Mucosa of gallbladder (tissue), 1 donor: ENCODE measurements at places on chromosomes 4 and X.

GRCh38 chr4:38723726-38724474, 58.9 kb downstream of the TLR10 start:
- DNase-seq = no peak

- DNase-seq = no peak
These were observed 494.1 kb downstream of the GABRG1 start for GRCh38 chr4:45629717-45630116.

GRCh38 chrX:110015032-110015431, 12.1 kb downstream of the TMEM164 start:
- DNase-seq = no peak

- DNase-seq = no peak
These were observed 41.0 kb upstream of the SORBS2 start for GRCh38 chr4:185852961-185853360.

DNA sequence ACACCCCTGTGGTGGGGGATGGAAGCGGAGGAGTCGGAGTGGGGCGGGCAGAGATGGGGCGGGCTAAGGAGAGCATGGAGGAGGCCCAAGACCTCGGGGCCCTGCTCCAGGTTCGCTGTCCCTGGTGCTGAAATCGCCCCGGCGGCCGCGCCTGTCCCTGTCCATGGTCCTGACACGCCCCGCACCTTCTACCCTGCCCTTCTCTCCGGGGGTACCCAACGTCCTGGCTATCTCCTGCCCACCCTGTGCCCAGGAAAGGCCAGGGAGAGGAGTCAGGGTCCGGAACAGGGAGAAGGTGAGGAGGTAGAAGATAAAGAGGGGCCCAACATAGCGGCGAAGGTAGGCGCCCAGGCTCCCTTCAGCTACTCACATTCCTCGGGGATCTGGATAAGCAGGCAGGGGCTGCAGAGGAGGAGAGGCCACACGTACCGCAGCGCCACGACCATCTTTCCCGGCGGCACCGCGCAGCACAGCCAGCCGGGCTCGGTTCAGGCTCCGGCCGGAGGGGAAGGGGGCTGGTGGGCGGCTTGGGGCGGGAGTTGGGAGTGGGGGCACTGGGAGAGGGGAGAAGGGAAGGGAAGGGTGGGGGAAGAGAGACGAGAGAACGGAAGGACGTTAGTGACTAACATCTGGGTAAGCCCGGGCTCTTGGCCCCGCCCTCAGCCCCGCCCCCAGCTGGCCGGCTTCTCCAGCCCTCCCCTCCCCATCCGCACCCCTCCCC, 10.4 kb downstream of the L1CAM start:
- peak; percentile 51 for DNase-seq

- DNase-seq = no peak
These were observed 23.0 kb downstream of the SH3D19 start for GRCh38 chr4:151302432-151302831.

DNA sequence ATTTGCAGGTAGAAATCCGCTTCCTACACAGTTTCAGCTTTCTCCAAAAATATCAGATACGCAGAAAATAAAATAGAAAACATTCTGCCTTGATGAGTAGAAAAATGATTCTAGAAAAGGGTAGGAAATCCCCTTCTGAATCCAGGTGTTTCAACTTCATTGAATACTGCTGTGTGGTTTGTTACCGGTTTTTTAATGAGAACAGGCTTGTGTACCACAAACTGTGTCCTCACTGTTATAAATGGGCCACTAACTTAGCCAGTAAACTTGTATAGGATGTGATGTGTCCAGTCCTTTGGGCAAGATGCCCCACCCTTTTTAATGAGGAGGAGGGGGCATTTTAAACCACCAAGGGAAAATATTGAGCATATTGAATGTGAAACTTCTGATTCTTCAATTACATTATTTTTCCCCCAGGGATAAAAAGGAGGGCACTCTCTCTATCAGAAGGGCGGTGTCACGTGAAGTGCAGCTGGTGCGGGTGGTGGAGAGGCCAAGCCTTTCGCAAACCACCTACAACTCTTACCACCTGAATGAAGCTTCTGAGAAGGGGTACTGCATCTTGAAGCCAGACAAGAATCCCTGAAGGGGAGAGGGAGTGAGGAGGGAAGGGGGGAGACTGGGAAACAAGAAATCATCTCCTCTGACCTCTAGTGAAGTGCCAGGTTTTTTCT, 4.5 kb downstream of the CXXC4 start:
- DNase-seq = no peak

- DNase-seq = no peak
These were observed 17.5 kb downstream of the MAGEA9B start for GRCh38 chrX:149569770-149570169.

DNA sequence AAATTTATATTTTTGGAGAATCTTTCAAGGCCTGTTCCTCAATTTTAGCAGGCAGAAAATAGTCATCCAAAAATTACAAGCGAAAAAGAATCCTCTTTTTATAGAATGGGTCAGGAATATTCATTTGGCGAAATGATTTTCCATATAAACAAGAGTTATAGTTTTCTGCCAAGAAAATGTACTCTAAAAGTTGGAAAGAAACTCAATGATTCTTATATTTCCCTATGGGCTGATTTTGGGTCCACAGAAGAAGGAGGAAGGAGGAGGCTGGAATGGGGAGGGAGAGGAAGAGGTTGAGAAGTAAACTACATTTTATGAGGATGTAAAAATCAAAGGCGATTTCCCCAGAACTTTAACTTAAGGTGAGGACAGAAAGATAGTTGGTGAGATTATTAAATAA, 159.3 kb downstream of the DCAF12L1 start:
- no peak for DNase-seq

GRCh38 chr4:77015390-77015789, 60.4 kb downstream of the CCNI start:
- DNase-seq = no peak

DNA sequence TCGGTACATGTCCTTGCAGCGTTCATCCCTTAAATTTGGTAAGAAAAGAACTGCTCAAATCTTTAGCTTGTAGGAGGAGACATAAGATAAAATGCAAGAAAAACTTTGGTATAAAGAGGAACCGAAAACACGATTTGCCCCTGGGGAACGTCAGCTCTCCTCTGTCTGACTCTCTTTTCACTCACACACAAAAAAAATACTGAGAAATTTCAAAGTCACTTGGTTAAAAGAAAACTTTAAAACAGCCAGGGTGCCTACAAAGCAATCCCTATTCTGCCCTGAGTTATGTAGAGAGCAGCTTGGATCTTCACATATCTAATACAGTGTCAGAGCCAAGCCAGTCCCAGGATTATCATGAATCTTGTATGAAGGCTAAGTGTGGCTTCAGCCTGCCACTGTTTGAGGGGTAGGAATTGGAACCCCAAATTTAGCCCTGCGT, 248.5 kb upstream of the CXXC4 start:
- DNase-seq = no peak

DNA sequence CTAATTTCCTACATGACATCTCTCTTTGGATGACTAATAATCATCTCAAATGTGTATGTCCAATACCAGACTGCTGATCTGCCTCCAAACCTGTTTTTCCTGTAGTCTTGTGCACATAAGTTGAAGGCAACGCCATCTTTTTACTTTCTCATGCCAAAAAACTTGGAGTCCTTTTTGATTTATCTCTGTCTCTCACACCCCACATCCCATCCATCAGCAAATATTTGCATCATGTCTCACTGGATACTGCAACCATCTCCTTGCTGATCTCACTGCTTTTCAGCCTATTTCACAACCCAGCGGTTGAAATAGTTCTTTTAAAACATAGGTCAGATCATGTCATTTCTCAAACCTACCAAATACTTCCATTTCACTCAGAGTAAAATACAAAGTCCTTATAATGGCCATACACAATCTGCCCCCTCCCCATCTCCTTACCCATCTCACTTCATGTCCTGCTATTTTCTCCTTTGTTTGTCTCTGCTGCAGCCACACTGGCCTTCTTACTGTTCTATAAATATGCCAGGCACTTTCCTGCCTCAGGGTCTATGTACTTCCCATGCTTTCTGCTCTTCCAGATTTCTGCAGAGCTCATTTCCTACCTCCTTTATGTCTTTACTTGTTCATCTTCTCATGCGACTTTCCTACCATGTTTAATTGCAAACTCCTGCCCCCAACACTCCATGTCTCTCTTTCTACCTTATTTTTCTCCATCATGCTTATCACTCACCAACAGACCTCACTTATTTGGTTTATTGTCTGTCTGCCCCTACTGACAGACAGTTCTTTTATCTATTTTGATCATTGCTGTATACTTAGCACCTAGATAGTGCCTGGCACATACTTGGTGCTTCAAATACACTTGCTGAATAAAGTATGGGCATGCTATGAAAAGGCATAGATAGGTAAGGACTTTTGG, 98.8 kb downstream of the ANXA3 start:
- DNase-seq = no peak

GRCh38 chrX:136147976-136148375, 643 bp downstream of the FHL1 start:
- DNase-seq = no peak
